Stimulated activated CD8-positive, alpha-beta memory T cell treated with anti-CD3 and anti-CD28 coated beads, Interleukin-15, amount 100 ng/mL, for 4 hours (primary cell): ENCODE measurements at places on chromosomes 12 and 14.

DNA sequence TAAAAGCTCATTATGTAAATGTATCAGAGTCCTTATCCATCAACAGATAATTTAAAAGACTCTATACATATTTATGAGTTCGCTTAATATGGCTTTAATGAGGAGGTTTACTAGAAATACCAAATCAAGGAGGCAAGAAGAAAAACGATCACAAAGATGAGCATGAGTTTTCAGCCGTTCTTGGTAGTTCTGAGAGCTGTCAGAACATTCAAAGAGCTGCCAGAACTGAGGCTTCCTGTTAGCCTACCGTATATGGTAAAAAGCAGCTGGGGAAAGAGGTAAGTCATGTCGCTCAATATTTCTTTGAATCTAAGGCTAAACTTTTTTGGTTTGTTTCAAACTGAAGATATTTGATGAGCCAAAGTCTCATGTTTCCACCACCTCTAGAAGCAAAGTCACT is 115.3 kb upstream of the PLXNC1 start:
- DNase-seq: no peak

GRCh38 chr12:3081091-3081490 is 3.9 kb downstream of the TSPAN9 start:
- no peak for DNase-seq

GRCh38 chr12:12608557-12608957 is 3.1 kb upstream of the CREBL2 start:
- DNase-seq: no peak

GRCh38 chr12:114767906-114768722 is 84.1 kb upstream of the TBX3 start:
- no peak for DNase-seq

DNA sequence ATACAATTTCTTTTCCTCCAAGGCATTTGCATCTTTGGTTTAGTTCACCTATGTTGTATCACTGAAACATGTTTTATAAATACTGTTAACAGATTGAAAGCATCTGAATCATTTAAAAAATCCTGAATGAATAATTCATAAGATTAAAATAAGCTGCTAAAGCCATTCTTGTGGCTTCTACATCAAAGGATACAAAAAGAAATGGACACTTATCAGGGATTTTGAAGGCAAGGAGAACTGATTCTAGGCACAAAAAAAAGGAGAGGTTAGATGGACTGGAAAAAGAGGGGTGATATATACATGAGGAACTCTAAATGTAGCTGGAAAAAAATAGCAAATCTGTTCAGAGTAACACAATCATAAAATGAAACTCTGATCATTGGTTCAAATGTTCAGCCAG is 5.8 kb upstream of the OVCH1 start:
- DNase-seq: no peak

DNA sequence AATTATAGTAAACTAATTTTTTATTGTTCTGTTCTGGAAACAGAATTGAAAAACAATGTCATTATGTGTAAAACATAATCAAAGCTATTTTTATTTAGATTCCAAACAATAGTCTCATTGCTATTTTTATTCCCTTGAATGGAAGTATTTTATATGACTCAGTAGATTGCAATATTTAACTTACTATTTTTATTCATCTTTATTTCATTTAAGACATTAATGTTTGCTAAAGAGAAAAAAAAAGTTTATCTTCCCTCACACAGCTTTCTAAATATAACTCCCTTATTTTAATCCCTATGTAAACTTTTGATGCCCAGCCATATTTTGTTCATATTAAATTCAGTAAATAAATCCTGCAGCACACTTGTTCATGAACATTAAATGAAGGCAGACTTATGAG is 622.4 kb downstream of the SLC6A15 start:
- DNase-seq: no peak

DNA sequence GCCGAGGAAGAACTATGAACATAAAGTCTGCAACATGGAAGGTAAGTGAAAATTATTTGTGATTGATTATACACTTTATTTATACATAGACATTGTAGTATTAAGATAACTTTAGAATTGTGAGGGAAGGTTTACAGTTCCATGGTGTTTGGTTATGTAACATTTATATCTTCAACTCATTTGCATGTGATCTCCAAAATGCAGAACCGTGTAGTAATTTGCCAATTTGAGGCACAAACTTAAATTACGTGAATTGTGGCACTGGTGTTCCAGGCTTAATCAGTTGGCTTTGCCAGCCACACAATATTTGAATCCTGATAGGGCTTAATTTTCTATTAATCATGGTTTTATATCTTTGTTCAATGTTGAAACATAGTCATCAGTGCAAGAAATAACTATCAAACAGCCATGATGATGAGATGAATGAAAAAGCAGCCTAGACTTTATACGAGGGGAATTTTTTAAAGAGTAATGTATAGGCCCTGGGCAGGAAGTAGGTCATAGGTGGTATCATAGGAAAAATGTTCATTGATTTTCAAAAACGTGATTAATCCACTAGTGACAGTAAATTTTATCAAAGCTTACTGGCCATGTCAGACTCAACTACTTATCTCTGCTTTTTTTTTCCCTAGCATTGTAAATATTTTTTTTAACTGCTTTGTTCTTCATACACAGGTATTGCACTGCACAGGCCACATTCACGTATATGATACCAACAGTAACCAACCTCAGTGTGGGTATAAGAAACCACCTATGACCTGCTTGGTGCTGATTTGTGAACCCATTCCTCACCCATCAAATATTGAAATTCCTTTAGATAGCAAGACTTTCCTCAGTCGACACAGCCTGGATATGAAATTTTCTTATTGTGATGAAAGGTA is 31.7 kb downstream of the HIF1A start:
- DNase-seq: no peak

DNA sequence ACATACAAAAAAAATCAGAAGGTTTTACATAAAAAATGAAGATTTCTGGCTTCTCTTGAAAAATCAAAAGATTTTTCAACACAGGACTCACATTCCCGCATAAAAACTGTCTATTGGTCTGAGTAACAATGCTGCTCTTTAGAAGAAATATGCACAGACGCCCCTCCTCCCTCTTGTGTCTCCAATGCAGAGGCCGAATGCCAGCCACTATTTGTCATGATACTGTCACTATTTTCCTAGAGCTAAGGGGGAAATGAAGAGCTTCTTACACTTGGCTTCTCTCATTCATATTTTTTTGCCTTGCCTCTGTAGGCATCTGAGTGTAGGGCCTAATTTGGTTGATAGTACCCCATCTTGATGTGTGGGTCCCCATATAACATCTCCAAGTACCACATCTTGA is 98.0 kb downstream of the BBS10 start:
- DNase-seq: no peak

DNA sequence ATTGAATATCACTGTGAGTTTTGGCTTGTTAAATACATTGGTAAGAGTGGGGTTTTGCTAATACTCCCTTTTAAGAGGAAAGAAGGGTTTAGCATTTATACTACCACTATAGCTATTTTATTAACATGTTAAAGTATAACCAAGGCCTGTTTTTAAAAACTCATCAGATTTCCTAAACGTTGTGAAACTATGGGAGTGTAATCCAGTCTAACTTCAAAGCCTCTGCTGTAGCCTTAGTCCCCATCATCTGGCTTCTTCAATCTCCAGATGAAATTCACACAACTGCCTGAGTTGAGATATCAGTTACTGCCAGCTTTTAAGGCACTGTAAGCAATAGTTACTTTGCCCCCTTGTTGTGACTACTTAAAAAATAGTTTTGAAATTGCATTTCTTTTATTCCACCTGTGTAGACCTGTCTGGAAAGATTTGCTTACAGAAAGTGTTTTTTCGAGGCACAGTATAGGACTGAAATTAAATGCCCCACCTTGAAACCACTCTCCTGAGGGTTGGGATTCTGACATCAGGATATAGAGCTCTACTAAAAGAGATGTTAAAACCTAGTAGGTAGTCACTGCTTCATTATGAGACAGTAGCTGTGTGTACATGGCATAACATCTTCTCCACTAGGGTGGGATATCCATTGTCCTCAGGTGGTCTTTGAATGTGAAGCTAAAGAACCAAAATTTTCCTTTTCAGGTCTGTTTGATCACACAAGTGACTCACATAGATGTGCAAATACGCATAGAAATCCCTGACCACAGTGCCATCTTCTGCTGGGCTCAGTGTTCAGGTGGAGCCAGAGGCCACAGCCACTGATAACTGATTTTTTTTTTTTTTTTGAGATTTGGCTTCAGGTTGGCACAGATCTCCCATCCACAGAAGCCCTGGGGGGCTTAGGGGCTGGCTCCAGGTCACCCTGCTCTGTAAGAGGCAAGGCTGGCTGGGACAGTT is 125.5 kb downstream of the DAAM1 start:
- no peak for DNase-seq

GRCh38 chr14:100263141-100263540 is 24.2 kb downstream of the YY1 start:
- no peak for DNase-seq

- no peak for DNase-seq
Measured at GRCh38 chr12:107478881-107479280, 206.7 kb upstream of the PWP1 start.

- no peak for DNase-seq
Measured at GRCh38 chr14:101349108-101349507, 212.2 kb upstream of the DIO3 start.

DNA sequence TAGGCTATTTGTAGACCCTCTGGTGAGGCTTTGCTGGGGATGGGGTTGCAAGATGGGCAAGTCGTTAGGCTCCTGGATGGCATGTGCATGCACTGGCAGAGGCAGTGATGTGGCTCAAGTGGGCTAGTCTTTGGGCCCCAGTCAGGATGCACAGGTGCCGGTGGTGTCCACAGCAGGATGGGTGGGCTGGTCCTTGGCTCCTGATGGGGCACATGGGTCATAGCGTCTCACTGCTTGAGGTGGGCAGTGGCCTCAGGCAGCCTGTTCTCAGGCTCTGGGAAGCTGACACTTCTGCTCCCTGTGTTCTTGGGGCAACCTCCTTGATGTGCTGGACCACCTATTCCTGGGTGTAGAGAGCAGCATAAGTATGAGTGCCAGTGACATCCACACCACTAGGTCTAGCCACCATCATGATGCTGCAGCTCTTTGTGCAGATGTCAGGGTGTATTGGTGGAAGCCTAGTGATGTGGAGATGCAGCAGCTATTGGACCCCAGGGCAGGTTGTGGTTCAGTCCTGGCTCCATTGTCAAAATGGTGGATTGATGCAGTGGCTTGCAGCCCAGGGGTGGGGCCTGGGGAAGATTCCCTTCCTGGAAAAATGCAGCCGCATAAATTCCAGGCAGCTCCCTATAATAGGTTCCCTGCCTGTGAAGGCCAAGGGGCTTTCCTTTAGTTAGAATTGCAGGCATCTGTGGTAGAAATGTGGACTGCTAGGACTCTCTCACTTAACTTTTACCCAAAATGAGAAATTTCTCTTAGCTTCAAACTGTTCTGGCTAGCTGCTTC is 742.5 kb upstream of the MDGA2 start:
- no peak for DNase-seq

GRCh38 chr14:78345131-78345744 is 175.1 kb downstream of the NRXN3 start:
- no peak for DNase-seq

DNA sequence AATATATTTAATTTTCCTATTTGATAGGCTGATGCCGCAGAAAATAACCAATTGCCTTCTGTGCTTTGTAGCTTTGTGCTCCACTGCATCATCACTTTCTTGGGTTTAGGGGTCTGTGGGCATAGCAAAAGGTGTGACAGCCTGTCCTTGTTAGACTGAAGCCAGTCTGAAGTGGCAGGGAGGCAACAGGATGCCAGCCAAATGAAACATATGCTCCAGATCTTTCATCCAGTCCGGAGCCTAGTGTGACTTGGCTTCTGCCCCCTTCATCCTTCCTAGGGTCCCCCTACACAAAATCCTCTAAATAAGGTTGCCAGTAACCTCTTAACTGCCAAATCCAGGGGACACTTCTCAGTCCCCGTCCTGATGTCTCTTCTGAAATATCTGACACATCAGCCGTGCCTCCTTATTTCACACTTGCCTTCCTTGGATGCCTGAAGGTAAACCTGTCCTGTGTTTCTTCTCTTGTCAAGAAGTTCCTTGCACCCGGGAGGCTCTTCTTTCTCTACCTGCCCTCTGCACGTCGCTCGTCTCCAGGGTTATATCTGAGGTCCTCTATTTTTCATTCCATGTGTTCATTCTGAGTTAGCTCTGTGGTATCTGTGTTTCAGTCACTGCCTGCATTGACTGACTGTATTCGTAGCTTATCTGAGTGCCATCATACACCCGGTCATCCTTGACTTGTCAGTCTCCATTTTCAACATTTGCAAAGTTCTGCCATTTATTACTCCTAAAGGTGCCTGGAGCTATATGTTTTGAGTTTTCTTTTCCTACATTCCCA is 47.8 kb downstream of the HMGA2 start:
- DNase-seq: no peak

DNA sequence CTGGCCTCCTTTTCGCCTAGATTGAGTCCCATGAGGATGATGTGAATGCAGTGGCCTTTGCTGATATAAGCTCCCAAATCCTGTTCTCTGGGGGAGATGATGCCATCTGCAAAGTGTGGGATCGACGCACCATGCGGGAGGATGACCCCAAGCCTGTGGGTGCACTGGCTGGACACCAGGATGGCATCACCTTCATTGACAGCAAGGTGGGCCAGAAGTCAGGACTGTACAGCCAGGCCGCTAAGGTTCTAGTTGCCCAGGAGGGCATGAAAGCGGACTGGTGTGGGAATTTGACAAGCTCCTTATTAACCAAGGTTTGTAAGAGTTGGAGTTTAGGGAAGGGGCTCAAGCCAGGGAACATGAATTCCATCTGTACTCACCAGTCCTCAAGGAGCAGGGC is 4.9 kb upstream of the NRL start:
- DNase-seq: no peak

- DNase-seq: no peak
Measured at GRCh38 chr12:62928632-62929031, 6.3 kb downstream of the PPM1H start.

GRCh38 chr12:49582850-49583249 is 14.9 kb upstream of the MCRS1 start:
- DNase-seq: no peak

DNA sequence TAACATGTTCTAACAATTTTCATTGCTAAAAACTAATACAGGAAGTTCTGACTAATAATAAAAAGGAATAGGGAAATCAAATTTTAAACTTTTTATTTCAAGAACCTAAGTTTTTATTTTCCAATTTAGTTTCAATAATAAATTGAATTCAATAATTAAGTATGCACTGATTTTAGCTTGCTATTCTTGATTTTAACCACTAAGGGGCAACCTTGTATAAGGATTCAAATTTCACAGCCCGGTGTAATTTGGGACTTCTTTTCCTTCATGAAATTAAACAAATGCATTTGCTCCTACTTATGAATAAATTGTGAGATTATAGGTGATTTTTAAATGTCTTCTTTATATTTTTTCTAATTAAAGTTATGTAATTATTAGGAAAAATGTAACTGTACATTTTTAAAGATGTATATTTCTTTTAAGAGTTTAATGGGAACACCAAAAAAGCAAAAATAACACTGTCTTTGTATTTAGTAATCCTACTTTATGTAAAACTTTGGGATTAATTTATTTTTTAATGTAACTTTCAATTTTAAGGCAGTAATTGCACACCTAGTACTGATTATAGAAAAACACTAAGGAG is 241.4 kb upstream of the PDZRN4 start:
- DNase-seq: no peak

DNA sequence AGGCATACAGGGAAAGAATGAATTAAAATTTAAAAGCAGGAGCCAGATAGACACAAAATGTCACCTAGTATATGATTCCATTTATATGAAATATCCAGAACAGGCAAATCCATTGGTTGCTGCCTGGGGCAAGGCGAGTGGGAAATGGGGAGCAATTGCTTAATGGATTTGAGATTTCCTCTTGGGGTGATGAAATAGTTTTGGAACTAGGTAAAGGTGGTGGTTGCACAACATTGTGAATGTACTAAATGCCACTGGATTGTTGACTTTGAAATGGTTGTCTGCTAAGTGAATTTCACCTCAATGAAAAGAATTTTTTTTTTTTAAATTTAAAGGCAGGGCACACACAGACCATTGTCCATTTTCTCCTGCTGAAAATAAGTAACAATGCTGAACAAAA is 61.9 kb downstream of the ABCC9 start:
- no peak for DNase-seq
